Anterior cingulate cortex (tissue), 58 donors: ENCODE measurements at places on chromosomes 5 and 9.

DNA sequence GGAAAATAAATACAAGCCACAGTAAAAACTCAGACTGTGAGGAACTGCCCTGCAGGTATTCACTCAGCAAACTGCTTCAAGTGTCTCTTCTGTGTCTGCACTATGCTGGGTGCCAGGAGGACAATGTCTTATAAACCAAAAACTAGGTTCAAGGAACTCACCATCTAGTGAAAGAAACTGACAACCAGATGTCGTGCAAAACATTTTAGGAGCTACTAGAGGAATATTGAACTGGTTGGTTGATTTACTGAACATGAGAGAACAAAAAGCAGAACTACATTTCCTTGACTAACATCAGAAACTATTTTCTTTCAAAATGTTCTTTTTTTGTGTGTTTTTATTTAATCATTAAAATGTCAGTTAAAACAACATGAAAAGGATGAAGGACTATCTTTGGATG, 35.2 kb downstream of the ZNF366 start:
- DNase-seq = no peak

GRCh38 chr9:125763394-125763801, 16.2 kb downstream of the PBX3 start:
- DNase-seq = no peak

GRCh38 chr9:489198-490197, 274.8 kb downstream of the DOCK8 start:
- DNase-seq = no peak

DNA sequence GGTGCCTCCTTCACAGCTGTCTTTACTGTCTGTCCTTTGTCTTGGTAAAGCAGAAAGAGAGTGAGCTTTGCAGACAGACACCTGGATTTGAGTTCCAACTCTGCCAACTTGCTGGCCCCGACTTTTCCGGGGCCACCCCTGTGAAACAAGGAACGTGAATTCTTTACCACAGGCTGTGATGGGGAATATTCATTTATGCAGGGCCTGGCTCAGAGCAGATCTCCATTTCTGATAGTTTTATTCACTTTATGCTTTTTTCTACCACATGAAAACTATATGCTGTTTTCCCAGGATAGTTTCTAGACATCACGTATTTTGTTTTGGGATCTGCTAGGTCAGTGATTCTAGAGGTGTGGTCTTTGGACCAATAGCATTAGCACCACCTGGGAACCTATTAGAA, 211.8 kb downstream of the GRIA1 start:
- DNase-seq = no peak

- DNase-seq = no peak
Measured at GRCh38 chr5:141692533-141692888, 10.5 kb upstream of the ARAP3 start.

- no peak for DNase-seq
Measured at GRCh38 chr9:72360324-72360723, 4.7 kb downstream of the ZFAND5 start.

DNA sequence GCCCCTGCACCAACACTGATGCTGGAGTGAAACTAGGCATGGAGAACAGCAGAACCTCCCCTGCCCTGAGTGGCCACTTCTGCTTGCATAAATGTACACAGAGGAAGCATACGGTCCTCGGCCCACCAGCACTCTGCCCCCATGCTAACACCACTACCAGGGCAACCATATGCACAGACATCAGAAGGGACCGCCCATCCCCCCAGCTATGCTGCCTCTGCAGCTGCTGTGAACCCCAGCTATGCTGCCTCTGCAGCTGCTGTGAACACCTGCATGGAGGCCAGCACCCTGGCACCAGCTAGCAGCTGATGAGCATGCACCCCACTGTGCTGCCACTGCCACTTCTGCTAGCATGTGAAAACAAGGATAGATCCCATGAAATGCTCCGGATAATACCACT, 250.3 kb downstream of the TUSC1 start:
- no peak for DNase-seq

DNA sequence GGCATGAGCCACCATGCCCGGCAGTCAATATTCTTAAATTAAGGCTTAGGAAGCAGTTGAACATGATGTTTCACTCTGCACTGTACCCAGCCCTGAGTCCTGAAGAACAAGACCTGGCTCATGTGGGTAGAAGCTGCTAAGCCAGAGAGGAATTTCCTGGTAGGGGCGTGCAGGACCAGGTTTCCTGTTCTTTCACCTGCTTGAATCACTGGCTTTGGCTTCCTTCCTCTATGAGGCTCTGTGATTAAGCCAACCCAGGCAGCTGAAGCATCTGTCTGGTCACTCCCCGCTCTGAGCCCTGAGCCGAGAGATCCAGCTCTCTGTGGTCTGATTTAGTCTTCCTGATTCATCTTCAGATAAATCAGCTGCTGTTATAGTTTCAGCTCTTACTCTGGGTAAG, 29.1 kb downstream of the CFAP77 start:
- DNase-seq = no peak

- DNase-seq = no peak
Measured at GRCh38 chr9:33103501-33104281, 27.2 kb upstream of the SMU1 start.

DNA sequence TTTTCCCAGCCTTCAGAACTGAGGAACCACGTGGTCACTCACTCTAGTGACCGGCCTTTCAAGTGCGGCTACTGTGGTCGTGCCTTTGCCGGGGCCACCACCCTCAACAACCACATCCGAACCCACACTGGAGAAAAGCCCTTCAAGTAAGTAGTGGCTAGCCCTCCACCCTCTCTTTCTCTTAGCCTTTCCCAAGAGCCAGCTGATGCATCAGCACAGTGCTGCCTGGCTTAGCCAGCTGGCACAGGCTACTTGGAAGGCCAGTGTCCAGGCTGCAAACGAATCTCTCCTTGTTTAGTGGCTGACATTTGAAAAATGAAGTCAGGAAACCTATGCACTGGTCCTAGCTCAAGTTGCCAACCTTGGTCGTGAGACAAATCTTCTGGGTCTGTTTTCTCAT, 91.1 kb downstream of the PRDM6 start:
- peak; percentile 1 for DNase-seq

GRCh38 chr9:72332351-72332750, 32.7 kb downstream of the ZFAND5 start:
- no peak for DNase-seq

- no peak for DNase-seq
Measured at GRCh38 chr5:21644032-21644431, 1209.1 kb downstream of the CDH12 start.

GRCh38 chr5:1668141-1668721, 131.4 kb downstream of the MRPL36 start:
- DNase-seq = no peak

DNA sequence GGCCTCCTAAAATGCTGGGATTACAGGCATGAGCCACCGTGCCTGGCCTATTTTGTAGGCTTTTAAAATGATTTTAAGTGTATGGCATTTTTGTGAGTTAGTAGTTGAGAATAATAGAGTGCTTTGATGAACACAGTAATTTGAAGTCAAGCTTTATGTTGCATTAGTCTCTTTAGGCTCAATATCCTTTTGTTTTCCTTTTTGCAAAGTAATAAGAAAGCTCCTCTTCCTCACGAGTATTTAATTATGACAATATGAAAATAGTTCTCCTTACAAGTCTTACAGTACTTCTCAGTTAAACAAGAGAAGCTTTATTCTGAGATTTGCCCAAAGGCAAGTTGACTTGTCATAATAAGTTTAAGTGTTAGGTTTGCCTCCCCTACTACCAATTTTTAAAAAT, 69.0 kb downstream of the TJP2 start:
- DNase-seq = no peak

GRCh38 chr9:32142074-32142473, 242.4 kb upstream of the ACO1 start:
- no peak for DNase-seq

DNA sequence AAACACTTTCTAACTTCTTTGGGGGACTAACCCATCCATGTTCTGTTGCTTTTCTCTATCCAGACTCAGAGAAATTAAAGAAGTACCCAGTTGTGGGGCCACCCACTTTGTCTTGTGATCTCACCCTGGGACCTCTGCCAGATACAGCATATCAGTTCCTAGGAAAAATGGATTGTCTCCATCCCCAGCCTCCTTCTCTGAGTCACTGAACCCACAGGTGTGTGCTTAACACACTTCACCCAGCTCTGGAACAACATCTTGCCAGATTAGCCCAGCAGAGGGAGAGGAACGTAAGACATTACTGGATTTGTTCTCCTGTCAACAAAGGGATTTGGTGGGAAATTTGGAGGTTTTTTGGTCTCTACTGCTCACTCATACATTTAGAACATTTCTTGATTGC, 19.2 kb downstream of the FAM240B start:
- no peak for DNase-seq

GRCh38 chr5:148875205-148875875, 48.9 kb downstream of the ADRB2 start:
- DNase-seq = no peak
